ENCODE measurements at places on chromosomes 2 and 18.

GRCh38 chr2:218852911-218853667 lies 6.5 kb upstream of the WNT6 start:
- DNase-seq, result peak; percentile 70

DNA sequence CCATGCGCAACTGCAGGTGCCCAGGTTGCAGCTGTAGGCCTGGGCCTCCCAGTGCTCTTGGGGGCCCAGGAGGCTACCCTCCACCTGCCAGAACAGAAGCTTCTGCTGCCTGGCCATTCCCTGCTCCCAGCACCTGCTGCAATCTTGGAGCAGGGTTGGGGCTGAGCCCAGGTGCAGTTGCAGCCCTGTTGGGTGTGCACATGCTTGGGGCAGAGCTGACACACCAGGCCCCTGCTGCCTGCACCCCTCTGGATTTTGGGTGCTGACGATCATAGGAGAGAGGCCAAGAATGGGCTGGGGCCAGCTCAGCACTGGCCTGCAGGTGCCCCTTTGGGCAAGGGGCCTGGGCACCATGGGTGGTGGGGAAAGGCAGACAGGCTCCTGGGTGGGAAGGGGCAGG lies 20.5 kb upstream of the SP140L start:
- DNase-seq, result no peak

DNA sequence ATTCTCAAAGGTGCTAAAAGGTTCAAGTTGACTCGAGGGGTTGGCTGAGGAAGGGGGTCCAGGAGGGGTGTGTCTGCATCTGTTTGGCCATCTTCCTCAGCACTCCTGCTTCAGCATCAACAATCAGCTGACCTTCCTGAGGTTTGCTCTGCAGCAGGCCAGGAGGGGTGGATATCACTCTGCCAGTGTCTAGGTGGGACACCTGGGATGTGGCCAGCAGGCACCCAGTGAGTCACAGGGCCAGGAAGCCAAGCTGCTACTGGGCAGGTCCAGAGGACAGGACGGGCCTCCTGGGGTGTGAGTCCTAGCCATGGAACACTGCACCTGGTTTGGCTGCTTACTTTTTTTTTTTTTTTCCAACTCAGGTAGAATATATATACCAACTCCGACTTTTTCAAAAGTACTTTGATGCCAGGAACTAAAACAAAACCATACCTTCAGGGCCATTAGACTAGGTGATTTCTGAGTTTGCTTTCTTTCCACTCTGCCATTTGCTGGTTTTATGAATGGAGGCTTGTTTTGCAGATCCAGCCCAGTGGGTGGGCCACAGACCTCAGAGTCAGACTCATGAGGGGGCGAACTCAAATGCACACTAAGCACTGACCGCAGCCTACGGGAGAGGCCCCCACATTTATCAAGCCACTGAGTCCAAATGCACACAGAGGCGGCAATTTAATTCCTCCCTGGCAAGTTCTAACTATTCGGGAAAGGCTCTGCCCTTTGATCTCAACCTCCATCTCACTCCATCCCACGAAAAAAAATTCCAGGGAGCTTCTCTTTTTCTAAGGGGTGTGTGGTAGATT lies 76.0 kb downstream of the UXS1 start:
- DNase-seq, result no peak

- no peak for DNase-seq
These were observed 33.3 kb downstream of the UXS1 start for GRCh38 chr2:106160786-106161261.

DNA sequence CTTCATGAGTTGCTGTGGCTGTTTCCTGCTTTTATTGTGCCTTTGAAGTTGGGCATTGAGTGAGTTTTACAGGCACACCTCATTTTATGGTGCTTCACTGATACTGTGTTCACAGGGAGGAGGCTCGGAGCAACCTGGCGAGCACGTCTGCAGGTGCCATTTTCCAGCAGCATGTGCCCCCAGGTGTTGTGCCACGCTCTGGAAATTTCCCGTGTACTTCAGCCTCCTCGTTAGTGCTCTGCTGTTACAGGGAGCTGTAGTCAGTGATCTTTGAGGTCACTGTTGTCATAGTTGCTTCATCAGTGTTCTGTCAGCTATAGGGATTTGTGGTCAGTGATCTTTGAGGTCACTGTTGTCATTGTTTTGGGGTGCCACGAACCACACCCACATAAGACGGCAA lies 20.1 kb downstream of the CTDP1 start:
- DNase-seq, result no peak

GRCh38 chr2:23654756-23655155 lies 269.8 kb downstream of the KLHL29 start:
- no peak for DNase-seq

DNA sequence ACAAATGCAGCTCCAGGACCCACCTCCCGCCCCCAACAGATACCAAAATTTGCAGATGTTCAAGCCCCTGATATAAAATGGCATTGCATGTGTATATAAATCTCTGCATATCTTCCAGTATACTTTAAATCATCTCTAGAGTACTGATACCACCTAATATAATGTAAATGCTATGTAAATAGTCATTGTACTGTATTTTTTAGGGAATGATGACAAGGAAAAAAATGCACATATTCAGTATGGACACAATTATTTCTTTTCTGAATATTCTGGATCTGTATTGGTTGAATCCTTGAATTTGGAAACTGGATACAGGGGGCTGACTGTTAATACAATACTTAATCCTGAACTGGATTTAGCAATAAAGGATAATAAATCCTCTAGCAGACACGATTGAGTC lies 67.7 kb downstream of the FRZB start:
- DNase-seq, result no peak

- no peak for DNase-seq
These were observed 169.2 kb downstream of the TRIM43 start for GRCh38 chr2:95760806-95761525.

- no peak for DNase-seq
These were observed 190.3 kb downstream of the C1D start for GRCh38 chr2:67872481-67872880.

All from stimulated activated CD4-positive, alpha-beta T cell treated with anti-CD3 and anti-CD28 coated beads, Interleukin-12 subunit alpha, Interleukin-12 subunit beta, amount 100 ng/mL, for 4 hours (primary cell).